ENCODE measurements at places on chromosomes 2 and 18.

- no peak for DNase-seq
These were observed 9.5 kb downstream of the PRKRA start for GRCh38 chr2:178441426-178441825.

GRCh38 chr2:131040661-131041401 lies 52.4 kb downstream of the FAM168B start:
- DNase-seq, result no peak

- DNase-seq, result no peak
These were observed 385.4 kb upstream of the PKDCC start for GRCh38 chr2:41662461-41662860.

DNA sequence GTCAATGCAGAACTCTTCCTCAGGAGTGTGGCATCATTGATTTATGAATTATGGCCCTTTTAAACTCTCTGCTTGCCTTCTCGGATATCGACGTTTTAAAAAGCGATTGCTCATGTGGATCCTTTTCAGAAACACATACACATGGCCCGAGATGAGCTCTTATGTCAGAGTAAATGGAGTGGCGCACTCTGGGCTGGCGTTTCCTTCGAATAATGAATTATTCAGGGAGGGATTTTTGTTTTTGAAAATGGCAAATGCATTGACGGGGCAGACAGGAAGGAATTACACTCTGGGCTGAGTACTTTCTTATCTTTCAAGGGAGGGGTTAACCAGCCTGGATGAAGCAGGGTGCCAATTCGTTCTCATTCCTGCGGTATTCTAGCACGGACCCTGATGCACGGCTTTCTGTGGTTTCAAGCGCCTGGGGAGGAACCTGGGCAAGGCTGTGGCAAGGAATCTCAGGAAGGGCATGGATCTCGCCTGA lies 142.7 kb downstream of the PRKCE start:
- no peak for DNase-seq

DNA sequence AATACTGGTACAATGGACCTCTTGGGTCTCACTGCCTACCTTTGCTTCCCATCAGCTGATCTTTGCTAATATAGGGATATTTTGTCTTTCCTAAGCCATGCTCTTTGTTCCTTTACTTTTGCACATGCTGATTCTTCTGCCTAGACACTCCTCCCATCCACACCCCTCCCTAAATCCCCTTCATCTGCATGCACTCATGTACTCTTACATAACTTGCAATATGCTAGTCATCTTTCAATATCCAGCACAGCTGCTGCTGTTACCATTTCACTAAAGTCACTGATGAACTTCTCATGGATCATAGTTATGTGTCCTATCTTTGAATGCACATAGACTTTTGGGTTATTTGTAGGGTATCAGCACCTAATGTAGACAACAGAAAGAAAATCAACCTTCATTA lies 18.5 kb upstream of the DTNA start:
- no peak for DNase-seq

GRCh38 chr18:68763083-68763482 lies 34.8 kb upstream of the CCDC102B start:
- DNase-seq, result no peak

- DNase-seq, result no peak
These were observed 46.3 kb downstream of the TMEM17 start for GRCh38 chr2:62459672-62460071.

Measured in stimulated activated CD8-positive, alpha-beta memory T cell treated with anti-CD3 and anti-CD28 coated beads, Interleukin-15, amount 100 ng/mL, for 4 hours (primary cell).